ENCODE measurements at places on chromosomes 6 and 20.
A peak's percentile ranks its signal among the peaks of the same experiment; 100 is the strongest.

DNA sequence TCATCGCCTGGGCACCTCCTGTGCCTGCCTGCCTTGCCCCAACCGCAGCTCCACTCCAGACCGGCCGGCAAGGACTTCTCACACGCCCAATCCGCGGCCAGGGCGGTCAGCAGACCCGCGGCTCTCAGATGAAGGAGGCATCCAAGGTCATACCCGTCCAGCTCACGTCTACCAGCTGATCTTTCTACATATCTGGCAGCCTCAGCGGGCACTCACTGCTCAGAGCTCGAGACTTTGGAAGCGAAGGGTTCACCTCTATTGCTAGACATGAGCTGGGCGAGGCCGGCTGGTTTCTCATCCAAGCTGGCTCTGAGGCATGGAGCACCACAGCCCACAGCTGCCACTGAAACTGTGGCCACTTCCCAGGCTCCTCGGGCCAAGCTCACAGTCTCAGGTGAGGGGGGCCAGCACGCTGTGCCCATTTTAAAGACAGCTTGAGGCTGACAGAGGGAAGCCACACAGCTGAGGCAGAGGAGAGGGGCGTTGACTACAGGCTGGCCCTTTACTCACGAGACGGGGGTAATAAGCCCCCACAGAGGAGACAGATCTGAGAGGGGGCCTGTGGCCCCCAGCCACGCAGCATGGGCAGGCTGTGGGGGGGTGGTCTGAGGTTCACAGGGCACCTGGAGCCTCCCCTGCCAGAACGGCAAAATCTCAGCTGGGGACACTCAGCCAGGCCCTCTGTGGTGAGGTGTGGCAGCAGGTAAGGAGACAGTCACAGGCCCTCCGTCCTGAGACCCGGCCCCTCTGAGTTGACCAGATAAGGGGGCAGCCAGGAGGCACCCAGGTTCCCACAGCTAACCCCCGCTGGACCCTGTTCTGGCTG is 2.0 kb downstream of the LAMA5 start:
- no peak for DNase-seq

DNA sequence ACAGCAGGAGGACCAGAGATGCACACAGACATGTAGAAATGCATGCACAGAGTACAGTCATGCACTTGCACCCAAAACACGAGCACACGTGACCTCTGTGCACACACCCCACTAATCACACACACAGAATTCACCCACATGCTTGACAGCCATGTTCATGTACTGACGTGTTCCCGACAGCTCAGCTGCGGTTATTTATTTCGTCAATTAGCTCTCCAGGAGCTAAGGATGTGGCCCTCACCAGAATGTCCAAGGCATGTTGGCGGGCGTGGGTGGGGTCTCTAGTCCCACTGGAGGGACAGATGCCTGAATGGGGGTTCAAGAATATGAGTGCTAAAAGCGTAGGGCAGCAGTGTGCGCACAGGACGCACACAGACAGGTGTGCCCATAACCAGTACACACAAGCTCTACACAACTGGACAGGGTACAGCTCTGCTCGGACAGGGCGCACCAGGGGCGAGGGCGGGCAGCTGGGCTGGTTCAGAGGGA is 571 bp upstream of the PRPF6 start:
- no peak for DNase-seq

GRCh38 chr6:157218371-157219198 is 104.7 kb downstream of the TMEM242 start:
- no peak for DNase-seq

GRCh38 chr20:39195582-39196021 is 233.5 kb downstream of the DHX35 start:
- DNase-seq = no peak

DNA sequence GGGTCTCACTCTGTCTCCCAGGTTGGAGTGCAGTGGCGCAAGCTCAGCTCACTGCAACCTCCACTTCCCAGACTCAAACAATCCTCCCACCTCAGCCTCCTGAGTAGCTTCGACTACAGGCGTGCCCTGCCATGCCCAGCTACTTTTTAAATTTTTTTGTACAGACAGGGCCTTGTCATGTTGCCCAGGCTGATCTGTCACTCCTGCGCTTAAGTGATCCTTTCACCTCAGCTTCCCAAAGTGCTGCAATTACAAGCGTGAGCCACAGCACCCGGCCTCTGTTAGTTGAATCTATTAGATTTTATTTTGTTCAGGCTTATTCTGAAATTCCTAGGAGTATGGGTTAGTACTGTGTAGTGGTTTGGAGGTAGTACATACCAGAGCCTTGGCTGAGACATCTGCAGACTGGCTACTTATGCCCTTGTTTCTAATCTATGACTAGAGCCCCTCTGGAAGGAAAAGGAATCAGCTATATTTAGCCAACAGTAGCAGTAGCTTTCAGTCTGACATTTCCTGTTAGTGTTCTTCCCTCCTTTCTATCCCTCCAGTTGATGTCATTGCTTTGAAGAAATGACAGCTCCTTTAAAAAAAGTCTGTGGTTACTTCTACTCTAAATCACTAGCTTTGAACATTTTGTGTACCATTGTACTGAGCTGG is 74.4 kb downstream of the ITCH start:
- DNase-seq = no peak

GRCh38 chr6:42030585-42031506 is 19.5 kb upstream of the TAF8 start:
- DNase-seq = no peak

DNA sequence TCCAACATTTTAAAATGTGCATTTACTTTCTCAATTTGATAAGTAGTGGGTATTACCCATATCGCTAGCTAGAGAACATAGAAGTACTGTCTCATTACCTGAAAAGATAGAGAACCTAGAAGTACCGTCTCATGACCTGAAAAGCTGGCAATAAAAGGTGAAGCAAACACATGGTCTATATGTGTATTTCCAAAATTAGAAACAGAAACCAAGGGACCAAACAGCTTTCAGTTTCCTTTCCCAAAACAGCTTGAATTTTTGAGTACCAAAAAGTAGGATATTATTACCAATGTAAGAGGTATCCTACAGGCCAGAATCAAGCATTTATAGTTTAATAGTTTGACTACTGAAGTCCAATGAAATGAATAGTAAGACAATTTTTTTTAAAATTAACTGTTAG is 77.2 kb downstream of the KIF13A start:
- no peak for DNase-seq

GRCh38 chr20:59831024-59831915 is 102.2 kb downstream of the SYCP2 start:
- no peak for DNase-seq

DNA sequence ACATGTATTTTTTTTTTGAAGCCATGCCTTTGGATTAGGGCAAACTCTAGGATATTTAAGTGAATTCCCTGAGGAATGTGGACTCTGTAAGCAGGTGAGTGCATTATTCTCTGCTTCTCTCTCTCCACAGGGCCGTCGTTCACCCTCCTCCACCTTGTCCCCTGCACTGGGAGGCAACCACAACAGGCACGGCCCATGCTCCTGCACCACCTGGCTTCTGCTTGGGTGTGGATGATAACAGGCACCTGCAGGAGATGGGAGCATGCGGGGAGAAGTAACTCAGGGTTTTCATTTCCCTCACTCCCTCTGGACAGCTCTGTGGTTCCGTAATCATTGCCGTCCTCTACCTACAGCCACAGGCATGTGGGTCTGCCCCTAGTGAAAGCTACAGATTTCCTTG is 43.4 kb downstream of the HLA-C start:
- no peak for DNase-seq

DNA sequence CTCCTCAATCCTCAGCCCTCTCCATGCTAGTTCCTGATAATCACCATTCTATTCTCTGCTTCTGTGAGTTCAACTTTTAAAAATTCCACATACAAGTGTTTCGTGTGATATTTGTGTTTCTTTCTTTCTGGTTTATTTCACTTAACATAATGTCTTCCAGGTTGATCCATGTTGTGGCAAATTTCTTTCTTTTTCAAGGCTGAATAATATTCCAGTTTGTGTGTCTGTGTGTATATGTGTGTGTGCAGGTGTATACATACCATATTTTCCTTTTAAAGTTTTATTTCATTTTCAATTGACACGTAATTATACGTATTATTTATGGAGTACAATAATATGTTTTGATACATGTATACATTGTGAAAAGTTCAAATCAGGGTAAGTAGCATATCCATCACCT is 19.8 kb upstream of the SF3B5 start:
- no peak for DNase-seq

- no peak for DNase-seq
Measured at GRCh38 chr6:2990248-2990931, 9.3 kb upstream of the NQO2 start.

DNA sequence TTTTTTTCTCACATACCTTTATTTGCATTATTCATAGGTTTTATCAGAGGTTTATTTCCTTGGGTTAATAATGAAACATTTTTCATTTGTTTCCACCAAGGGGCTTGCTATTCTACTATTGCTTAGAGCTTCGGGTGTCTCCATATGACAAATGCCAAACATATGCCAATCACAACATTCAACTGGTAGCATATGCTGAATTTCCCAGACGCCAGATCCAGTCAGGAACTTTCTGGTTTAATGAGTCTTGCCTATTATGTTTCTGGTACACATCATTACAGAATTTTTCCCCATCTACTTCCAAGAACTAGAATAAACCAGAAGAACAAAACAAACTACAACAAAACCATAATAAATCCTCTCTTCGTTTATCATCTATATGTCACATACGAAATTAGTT is 180.7 kb downstream of the PRKN start:
- no peak for DNase-seq

DNA sequence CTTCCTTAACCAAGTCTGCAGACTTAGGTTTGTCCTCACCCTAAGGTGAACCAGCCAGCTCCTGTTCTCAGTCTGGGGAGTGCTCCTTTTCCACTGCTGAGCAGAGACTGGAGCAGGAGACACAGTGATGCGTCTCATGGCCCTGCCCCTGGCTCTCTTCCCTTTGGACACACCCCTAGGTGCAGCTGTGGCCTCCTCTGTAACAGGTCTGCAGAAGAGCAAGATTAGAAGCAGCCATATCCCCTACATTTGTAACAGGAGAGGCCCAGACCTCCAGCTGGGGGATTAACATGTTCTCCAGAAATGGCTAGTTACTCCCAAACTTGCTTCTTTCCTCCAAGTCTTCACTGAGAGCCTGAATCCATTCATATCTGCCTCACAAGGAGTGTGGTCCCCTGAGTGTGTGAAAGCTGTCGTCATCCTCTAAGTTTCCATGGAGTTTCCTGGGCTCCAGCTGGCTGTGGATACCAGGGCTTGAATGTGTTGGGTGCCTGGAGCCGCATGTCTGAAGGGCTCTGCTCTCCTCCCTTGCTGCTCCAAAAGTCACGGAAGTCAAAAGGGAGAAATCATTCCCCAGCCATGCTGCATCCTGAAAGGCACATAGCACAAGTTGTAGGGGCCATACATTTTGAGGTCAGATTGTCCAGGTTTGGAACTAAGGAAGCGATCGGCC is 57.7 kb downstream of the PPP1R14C start:
- DNase-seq = no peak

GRCh38 chr6:97947841-97948240 is 664.8 kb upstream of the MMS22L start:
- no peak for DNase-seq

GRCh38 chr20:48904566-48905296 is 16.8 kb upstream of the ARFGEF2 start:
- peak; percentile 60 for DNase-seq

DNA sequence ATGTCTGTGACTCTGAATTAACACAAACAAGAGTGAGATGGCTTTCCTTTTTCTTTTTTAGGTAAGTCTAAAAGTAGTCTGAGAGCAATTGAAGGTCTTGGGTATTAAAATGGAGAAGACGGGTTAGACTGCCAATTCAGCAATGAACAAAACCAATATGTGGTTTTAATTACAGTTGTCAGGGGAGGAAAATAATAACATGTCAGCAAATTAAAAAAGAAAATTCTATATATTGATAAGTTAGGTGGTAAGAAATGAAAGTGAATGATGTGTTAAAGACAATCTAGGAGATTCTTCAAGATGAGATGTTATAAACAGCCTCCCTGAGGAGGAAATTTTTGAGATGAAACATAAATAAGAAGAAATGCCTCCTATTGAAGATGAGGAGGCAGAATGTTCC is 150.6 kb upstream of the HSF2 start:
- no peak for DNase-seq

DNA sequence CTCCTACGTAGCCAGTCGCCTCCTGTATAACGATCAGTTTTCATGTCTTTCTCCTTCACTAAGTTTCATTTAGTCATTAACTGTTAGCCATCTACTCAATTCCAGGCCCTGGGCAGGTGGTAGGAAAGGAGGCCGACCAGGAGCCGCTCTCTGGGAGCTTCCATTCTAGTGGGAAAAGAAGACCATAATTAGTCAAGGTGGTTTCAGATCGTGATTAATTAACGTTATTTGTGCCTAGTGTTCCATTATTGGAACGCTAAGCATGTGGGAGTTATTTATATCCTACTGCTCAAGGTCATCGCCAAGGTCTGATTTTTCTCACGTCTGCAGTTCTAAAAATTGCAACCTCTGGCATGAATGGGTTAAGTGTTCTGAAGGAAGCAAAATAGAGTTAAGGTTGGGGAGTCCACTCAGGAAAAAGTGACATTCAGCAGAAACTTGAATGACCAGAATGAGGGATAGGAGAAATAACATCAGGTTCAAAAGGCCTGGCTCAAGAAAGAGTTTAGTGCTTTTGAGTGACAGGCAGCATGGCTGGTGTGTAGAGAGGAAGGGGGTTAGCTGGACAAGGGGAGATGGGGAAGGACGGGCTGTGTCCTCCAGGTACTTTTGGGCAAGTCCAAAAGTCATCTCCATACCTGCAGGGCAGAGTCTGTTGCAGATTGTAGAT is 812 bp downstream of the SLC9A8 start:
- DNase-seq = no peak

DNA sequence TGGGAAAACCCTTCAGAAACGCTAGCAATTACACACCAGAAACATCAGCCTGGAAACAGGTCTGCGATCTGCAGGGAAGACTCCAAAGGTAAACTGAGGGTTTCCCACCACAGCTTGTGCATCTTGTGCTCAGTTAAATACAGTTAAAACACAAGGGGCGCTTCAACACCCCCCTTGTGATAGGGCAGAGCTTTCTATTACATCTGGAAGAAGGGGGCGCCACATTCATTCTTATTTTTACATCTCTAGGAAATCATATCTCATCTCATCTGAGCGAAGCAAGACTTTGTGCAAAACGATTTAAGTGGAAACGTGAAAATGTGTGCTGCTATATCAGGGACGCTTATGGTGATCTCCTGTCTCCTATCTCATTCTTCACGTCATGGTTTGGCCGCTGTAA is 58.5 kb downstream of the PRND start:
- no peak for DNase-seq

GRCh38 chr6:160766989-160767646 is 65.1 kb downstream of the PLG start:
- peak; percentile 83 for DNase-seq

DNA sequence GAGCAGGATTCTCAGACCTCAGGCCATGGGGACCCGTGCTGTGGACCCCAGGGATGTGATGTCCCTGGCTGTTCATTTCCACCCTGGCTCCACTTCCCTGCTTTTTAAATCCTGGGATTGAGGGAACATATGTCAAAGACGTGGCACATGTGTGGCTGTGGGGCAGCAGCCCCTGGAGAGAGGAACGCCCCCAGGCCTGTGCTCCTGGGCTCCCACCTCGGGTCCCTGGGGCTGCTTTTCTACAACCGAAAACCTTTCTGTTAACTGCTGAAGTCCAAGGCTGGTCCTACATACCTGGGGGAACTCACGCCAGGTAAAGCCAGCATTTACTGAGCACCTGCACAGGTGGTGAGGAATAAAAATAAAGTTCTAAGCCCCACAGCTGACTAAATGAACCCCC is 102.3 kb upstream of the FRMD1 start:
- DNase-seq = no peak

- peak; percentile 61 for DNase-seq
Measured at GRCh38 chr20:45373353-45374100, 4.6 kb downstream of the TP53TG5 start.

Measured in GM19239 (cell line).